ENCODE measurements at places on chromosomes 1 and 21. TPM values are rescaled to one million over a fixed set of nuclear protein-coding genes. Genes with fewer than 3 reads are reported as not detected.

- H3K4me1 ChIP-seq = peaks cover 35% of the 10 kb centered on the region
- no peaks in the 10 kb centered on the region for H3K36me3 ChIP-seq
- H3K27ac ChIP-seq = peak overlapping the region; percentile 39
- H3K27me3 ChIP-seq = no peaks in the 10 kb centered on the region
- H3K4me3 ChIP-seq = no peak overlapping the region
- DNase-seq = peak; percentile 61
Observed at GRCh38 chr1:212234431-212235395, 50.5 kb upstream of the PPP2R5A start.

- peaks cover 28% of the 10 kb centered on the region for H3K4me1 ChIP-seq
- no peaks in the 10 kb centered on the region for H3K36me3 ChIP-seq
- no peak overlapping the region for H3K4me3 ChIP-seq
- no peaks in the 10 kb centered on the region for H3K27me3 ChIP-seq
- H3K27ac ChIP-seq = no peak overlapping the region
Observed at GRCh38 chr1:88662723-88663122, 21.4 kb upstream of the PKN2 start.

- no peaks in the 10 kb centered on the region for H3K4me1 ChIP-seq
- DNase-seq = no peak
Observed at GRCh38 chr1:17765444-17766411, 10.6 kb downstream of the ACTL8 start.

DNA sequence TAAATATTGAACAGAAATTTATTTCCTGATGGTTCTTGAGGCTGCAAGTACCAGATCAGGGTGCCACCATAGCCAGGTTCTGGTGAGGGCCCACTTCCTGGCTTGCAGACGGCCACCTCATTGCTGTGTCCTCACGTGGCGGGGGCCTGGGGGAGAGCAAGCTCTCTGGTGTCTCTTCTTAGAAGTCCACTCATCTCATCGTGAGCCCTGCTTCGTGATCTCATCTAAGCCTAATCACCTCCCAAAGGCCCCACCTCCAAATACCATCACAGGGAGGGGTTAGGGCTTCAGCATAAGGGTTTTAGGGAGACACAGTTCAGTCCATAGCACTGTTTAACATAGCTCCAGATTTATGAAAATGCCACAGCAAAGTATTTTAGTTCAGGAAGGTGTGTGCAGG, 119.7 kb downstream of the PRDM2 start:
- H3K4me3 ChIP-seq = no peak overlapping the region
- H3K27me3 ChIP-seq = no peaks in the 10 kb centered on the region
- no peaks in the 10 kb centered on the region for H3K4me1 ChIP-seq
- no peak overlapping the region for H3K27ac ChIP-seq
- DNase-seq = no peak

Gene CGN
- total RNA-seq = 0.67 TPM

Gene SPRR5
- not detected for total RNA-seq

Gene C1orf185
- total RNA-seq = not detected
